ENCODE measurements at places on chromosomes 16 and 17.

GRCh38 chr17:31202968-31203367 is 94.1 kb downstream of the OMG start:
- no peak for DNase-seq

DNA sequence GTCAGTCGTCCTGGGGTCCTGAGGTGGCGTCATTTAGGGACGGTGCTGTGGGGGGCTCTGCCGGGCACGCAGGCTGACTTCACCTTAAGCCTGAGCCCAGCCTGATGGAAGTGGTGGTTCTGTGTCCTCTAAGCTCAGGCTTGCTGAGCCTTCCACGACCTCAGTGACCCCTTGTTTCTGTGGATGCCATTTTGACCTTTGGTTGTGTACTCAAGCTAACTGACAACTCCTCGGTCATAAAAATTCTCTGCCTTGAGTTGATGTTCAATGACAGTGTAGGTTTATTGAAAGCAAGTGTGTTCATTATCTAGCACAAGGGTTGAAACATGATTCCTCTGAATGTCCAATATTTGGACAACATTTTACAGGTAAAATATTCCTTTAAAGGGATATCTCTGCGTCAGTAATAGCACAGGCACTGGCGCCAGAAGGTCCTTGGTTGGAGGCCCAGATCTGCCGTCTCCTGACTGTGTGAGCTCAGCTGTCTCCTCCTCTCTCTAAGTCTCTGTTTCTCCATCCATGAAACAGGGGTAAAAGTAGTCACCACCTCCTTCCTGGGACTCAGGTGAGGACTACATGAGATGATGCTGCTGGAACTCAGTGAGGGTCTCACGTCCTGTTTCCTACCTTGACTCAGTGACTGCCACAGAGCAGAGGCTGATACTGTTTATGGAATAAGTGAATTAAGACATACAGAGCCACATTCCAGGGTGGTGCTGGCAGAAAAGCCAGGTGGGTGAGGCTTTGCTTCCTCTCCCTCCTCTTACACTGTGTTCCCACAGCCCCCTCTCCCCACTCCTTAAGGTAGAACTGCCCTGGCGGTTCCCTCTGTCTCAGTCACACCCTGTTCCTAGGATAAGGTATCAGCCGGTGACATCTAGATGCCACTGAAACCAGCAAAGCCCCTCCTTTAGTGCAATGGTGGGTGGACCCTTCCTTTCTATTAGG is 75.7 kb downstream of the IRF8 start:
- no peak for DNase-seq

GRCh38 chr16:78902321-78902720 is 698.2 kb downstream of the MAF start:
- no peak for DNase-seq

GRCh38 chr17:51507444-51507843 is 247.1 kb downstream of the UTP18 start:
- DNase-seq: no peak

DNA sequence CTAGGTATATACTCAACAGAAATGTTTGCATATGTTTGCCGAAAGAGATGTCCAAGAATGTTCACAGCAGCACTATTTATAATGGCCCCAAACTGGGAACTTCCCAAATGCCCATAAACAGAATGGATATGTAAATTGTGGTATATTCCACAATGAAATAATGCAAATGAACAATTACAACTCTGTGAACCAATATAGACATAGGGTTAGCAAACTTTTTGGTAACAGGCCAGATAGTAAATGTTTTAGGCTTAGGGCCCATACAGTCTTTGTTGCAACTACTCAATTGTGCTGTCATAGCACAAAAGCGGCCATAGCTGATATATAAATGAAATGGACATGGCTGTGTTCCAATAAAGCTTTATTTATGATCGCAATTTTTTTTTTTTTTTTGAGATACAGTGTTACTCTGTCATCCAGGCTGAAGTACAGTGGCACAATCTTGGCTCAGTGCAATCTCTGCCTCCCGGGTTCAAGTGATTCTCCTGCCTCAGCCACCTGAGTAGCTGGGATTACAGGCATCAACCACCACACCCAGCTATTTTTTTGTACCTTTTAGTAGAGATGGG is 16.5 kb downstream of the XYLT1 start:
- no peak for DNase-seq

DNA sequence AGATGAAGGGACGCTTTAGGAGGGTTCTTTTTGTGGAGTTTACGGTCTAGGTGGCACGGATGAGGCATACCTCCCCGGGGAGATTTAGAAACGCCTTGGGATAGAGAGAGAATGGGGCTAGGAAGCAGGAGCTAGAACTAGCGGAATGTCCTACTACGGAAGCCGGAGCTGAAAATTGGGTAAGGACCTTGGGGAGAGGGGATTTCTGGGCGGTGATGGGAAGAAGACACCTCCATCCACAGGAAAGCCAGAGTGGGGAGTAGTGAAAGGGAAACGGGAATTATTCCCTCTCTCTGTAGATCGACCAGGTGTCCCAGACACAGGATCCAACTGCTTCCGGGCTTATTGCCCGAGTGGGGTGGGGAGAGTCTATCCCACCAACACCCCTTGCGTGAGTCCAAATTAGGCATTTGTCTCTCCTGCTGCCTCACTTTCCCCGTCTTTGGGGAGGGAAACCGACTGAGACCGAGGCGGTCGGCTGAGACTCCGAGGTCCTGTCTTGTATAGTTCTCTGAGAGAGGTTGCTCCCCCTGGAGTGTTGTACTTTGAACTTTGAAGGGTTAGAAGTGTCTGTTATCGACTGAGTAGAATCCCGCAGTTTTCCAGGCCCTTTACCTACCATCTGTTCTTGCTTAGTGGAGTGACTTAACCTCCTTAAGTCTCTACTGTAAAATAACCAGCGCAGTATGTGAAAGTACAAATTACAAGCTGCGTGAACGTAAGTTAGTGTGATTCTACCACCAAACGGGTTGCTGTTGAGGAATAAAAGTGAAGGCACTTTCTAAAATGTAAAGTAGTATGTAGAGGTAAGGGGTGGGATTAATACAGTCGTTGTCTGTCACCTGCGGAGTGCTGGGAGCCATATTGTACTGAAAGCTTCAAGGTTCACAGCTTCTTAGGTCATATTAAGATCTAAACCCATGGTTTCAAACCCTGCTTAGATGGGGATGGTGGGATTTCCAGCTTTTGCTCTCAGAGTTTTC is 1.0 kb downstream of the RSPRY1 start:
- no peak for DNase-seq

GRCh38 chr17:7930841-7931631 is 710 bp downstream of the TRAPPC1 start:
- no peak for DNase-seq

DNA sequence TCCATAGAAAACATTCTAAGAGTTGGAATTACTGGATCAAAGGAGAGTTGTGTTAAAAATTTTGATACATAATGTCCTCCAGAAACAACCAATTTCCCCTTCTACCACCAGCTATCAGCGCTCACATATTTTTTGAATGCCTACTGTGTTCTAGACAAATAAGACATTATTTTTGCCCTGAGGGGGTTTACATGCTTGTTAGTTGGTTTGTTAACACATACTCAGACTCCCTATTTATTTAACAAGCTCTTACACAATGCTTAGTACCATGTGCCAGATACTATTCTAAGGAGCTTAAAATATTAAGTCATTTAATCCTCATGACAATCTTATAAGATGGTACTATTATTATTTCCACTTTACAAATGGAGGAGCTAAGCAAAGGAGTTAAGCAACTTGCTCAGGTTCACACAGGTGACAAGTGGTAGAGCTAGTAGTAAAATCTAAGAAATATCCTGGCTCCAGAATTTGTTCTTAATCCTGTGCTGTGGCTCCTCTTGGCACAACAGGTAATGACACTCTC is 194.2 kb downstream of the UTP18 start:
- no peak for DNase-seq

DNA sequence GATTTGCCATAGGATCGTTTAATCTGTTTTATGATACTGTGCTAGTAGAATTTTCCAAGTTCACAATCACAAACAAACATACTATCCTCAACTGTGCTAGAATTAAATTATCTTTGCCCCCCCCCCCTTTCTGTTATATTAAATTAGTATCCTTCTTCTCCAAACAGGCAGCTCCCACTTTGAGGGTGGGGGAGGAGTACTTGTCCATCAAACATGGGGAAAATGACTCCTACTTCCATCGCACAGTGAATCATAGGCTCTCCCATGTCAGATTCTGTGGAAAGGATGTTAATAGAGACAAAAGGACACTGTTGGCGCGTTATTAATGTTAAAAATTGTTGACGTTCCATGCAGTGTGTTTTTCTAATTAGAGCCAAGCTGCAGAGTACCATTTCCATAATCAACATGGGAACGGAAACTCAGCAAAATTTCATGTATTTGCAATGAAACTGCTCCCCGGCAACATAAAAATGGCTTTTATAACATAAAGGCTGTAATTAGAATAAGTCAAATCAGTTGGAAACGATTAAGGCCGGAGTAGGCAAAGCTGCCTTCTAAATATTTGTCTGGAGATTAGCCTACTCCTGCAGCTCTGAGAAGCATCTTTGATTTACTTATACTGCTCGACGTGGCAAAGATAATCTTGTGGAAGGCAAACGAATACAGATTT is 104.6 kb downstream of the RBFOX1 start:
- DNase-seq: no peak
